ENCODE measurements at places on chromosomes 13 and 19.

- DNase-seq: no peak
These were observed 4.7 kb upstream of the POMP start for GRCh38 chr13:28654276-28654675.

- DNase-seq: no peak
These were observed 5.3 kb downstream of the ATP7B start for GRCh38 chr13:52005841-52006522.

DNA sequence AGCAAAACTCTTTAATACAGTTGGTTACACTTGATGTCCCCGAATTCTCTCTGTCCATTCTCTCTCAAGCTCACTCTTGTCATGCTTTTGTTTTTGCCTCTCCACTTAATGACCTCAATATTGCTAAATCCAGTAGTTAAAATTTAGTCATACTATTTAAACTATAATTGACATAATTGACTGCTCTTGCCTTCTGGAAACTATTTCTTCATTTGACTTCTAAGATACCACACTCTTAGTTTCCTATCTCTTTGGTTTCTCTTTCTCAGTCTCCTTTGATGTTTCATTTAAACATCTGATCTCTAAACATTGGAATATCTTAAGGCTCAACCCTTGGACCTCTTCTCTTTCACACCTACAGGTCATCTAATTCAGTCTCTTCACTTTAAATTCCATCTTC, 211.3 kb downstream of the COG6 start:
- DNase-seq: no peak

- no peak for DNase-seq
These were observed 189.2 kb downstream of the SLITRK6 start for GRCh38 chr13:85610024-85610423.

DNA sequence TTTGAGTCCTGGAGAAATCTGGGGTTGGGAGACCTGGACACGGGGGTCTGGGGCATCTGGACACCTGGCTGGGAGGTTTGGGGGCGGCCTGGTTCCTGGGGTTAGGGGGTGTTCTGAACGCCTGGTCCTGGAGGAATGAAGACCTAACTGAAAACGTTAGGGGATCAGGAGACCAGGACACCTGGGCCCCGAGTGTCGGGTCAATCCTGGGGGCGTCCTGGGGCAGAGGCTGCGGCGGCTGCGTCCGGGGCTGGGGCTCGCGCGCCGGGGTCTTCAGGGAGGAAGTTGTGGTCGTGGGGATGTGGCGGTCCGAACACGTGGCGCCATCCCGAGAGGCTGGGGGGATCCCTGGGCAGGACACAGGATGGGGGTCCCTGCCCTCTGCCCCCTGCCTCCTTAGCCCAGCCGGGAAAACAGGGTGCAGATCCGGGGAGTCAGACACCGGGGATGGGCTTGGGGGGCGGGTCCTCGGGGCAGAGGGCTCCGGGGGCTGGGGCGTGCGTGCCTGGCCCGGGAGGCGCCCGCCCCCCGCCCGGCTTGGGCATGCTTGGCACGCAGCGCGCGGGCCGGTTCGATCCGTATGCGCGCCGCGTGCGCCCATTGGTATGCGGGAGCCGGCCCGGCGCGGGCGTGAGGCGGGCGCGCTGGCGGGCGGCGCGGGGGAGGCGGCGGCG, 632 bp downstream of the NPAS1 start:
- no peak for DNase-seq

- no peak for DNase-seq
These were observed 559.0 kb upstream of the SLC10A2 start for GRCh38 chr13:103625194-103625593.

DNA sequence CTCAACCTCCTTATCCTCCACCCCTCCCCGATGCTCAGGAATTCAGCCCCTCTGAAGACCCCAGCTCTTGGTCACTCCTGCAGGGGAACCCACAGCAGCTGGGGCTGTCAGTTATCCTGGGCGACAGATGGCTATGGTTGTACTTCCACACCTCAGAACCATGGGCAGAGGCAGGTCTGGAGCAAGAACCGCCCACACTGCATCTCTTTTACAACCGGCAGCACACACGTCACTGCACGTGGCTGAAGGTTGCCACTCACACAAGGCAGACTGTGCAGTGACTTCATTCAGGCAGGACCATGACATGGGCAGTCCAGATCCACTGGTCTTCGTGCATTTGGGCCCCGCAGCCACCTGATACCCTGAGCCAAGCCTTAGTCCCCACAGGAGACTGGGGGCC, 21.5 kb upstream of the SDHAF1 start:
- DNase-seq: no peak

DNA sequence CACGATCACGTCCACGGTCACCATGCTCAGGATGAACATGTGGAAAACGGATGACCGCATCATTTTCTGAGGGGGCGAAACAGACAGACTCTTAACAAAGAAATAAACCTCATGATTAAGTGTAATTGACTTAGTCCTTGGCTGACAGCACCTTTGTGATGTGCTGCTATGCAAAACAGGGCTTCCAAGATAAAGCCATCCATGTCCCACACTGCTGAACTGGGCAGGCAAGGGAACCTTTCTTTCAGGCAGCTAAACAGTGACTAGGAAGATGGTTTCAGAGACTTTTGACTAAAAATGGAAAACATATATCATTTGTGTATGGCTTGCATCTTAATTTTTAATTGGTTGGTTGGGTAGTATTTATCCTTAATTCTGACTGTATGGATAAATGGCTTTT, 157.8 kb downstream of the NALCN start:
- DNase-seq: no peak

DNA sequence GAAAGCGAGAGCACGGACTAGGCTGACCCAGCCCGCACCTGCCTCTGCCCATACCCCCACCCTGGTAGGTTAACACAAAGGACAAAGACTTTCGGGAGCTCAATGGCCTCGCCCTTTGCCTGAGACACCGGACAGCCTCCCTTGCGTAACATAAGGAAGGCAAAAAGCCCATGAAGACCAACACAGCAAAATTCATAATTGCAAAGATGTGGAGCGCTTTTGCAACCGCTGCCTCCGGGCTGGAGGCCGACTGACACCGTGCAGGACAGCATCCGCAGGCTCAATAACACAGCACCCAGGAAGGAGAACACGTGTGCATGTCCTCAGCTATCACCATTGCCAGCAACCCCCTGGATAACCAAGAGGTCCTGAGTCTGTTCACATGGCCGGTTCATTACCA, 15.4 kb downstream of the LILRA1 start:
- DNase-seq: no peak

DNA sequence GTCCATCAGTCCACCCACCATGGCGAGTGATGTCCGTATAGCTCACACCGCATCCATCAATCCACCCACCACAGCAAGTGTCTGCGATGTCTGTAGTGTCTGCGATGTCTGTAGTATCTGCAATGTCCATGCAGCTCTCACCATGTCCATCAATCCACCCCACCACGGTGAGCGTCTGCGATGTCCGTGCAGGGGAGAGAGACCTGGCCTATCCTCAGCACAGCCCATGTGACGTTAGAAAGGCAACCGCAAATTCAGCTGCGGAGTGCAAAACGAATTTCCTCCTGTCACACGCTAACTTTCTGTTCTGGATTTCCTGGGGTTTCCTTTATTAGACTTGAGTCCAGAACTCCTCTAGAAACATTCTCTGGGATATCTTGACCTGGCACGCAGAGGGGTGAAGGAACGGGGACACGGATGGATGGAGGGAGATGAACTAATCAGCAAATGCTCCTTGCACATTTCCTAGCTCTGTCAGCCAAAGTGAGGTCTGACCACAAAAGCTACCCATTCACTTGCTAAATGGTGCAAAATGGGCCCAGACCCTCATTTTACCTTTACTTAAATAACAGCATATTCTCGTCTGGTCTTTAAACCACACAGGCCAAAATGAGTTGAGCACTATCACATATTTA, 18.3 kb downstream of the RASA3 start:
- DNase-seq: no peak

- no peak for DNase-seq
These were observed 8.7 kb upstream of the PLAUR start for GRCh38 chr19:43678512-43679261.

- DNase-seq: no peak
These were observed 15.4 kb upstream of the METTL21C start for GRCh38 chr13:102710261-102710679.

- DNase-seq: no peak
These were observed 1186.1 kb downstream of the SLITRK5 start for GRCh38 chr13:88857256-88857655.

DNA sequence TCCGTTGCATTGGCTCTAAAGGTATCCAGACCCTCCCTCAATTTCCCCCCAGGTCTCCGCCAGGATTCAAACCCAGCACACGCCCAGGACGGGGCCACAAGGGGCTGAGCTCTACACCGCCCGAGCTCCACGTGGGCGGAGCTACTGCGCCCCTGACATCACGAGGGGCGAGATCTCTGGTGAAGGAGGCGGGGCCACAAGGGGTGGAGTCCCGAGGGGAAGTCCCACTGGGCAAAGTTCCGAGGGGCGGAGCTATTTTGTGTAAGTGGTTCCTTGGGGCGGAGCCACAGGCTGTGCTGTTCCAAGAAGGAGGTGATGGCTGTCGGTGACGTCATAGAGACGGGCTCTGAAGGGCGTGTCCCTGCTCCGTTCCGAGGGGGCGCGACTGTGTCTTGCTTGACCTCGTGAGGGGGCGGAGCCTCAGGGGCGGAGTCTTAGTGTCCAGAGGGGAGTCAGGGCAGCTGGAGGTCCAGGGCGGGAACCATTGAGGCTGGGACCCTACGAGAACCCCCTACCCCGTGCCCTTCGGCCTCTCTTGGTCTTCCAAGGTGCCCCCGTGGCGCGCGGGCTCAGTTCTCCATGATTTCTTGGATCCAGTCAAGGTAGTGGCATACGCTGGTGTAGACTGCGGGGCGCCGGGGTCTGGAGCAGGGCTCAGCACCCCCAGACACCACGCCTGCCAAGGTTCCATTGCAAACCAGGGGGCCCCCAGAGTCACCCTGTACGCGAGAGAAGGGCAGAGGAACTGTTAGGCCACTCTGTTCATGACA, 1.3 kb upstream of the KLK8 start:
- no peak for DNase-seq

- no peak for DNase-seq
These were observed 36.7 kb downstream of the TMEM161A start for GRCh38 chr19:19101540-19101939.

DNA sequence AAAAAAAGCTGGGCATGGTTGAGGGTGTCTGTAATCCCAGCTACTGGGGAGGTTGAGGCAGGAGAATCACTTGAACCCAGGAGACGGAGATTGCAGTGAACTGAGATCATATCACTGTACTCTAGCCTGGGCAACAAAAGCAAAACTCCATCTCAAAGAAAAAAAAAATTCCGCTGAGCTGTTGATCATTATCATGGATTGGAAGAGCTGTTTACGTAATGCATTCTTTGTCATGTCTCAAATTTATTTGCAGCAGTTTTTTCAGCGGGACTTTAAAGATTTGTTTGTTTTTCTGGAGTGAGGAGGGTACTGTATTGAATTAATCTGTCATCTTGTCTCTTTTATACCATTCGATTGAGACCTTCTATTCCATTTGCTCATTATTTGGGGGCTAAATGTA, 4.3 kb downstream of the NLRP5 start:
- DNase-seq: no peak

DNA sequence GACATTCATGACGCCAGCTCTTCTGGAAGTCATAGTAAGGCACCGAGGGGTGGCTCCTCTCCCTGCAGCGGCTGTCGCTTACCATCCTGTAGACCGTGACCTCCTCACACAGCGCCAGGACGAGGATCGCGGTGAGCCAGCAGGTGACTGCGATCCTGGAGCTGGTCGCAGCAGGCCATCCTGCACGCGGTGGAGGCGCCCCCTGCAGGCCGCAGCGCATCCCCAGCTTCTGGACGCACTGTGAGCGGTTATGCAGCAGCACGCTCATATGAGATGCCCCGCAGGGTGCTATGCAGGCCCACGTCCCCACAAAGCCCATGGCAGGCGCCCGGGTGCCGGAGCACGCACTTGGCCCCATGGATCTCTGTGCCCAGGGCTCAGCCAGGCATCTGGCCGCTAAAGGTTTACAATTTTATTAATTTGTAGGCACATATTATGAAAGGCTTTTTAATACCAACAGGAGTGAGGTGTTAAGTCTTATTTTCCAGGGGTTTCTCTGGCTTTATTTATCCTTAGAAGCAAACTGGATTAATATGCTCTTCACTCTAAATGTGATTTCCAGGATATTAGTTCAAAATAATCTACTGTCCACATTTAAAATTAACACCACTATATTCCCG, 35.6 kb upstream of the PSPC1 start:
- DNase-seq: peak; percentile 1

DNA sequence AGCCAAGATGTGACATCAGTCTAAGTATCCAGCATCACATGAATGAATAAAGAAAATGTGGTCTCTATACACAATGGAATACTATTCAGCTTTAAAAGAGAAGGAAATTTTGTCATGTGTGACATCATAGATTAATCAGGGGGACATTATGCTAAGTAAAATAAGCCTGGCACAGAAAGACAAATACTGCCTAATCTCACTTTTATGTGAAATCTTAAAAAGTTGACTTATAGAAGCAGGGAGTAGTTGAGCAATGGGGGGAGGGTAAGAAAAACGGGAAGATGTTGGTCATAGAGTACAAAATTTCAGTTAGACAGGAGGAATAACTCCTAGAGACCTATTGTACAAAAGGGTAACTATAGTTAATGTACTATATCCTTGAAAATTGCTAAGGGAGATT, 10.4 kb upstream of the LCP1 start:
- DNase-seq: no peak

DNA sequence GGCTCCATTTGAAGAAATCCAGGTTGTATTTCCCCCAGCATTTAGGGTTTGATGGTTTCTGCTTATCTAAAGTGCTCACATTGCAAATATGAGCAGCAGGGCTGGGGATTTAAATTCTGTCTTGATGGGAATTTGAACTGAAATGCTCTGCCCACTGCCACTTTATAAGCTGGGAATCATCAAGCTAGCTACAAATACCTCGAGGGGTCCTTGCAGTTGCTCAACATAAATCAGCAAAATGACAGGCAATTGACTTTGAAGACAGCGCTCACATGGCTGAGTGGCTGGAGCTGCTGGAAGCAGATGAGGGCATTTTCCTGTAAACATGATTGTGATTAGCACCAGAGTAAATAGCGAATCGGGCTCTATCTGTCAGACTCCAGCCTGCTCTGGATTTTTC, 39.4 kb upstream of the MEDAG start:
- DNase-seq: no peak
